Heart left ventricle (tissue), 16 donors: ENCODE measurements at places on chromosomes 16 and 17.

- DNase-seq = no peak
Observed at GRCh38 chr17:40060887-40061608, 1.7 kb upstream of the THRA start.

DNA sequence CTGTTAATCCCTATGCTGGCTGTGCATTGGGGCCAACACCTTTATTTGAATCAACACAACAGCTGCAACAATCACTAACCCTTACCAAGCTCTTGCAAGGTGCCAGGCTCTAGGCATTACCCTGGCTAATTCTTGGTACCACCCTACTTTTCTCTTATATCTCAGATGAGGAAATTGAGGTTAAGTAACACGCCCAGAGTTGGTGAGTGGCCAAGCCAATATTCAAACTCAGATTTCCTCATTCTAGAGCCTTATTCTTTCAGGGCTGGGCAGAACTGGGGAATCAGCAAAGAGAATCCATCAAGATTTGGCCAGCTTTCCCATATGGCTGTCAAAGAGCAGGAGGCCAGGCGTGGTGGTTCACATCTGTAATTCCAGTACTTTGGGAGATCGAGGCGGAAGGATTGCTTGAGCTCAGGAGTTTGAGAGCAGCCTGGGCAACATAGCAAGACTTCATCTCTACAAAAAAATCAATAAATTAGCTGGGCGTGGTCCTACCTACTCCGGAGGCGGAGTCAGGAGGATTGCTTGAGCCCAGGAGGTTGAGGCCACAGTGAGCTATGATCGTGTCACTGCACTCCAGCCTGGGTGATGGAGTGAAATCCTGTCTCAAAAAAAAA is 23.7 kb downstream of the ARSG start:
- no peak for DNase-seq

DNA sequence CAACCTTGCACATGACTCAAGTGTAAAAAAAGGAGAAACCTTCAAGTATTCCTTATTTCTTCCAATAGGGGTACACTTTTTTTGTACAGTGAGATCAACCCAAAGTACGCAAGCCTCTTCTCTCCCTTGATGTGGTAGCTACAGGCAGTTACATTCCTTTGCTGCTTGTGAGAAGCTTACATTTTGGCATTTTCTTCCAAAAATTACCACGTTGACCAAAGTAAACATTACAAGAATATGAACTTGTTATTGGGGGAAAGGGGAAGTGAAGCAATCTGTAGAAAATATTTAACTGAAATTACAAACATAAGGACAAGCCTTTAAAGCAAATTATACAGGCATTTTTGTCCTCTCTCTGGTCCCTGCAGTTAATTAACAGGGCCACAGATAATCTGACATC is 97.0 kb upstream of the TOB1 start:
- DNase-seq = no peak

DNA sequence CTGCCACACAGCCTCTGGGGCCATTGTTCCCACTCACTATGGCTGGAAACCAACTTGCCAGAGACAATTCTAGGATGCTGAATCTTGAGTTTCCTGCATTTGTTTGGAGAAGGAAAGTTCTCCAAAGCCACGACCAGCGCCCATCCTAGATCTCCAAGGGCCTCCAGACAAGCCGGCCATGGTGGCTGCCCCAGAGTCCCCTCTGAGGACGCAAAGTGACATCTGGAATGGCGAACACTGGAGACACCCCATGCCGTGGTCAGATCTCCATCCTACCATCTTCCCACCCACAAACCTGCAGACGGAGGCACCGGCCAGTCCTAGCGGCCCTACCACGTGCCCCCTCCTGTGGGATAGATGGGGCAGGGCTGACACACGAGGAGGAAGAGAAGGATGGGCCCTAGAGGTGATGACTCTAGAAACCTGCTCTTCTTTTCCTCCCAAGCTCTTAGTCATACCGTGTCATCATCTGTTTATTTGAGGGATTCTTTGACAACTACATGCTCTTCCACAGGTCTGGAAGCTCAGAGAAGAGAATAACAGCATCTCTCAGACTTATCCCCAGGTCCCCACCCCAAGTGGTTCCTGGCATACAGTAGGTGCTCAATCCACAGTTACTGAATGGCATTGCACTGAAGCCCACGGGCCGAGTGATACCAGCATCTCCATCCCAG is 71.3 kb downstream of the MYH11 start:
- no peak for DNase-seq

GRCh38 chr16:74455213-74455612 is 33.9 kb upstream of the CLEC18B start:
- no peak for DNase-seq

GRCh38 chr16:78704416-78704815 is 605.0 kb downstream of the WWOX start:
- DNase-seq = no peak

DNA sequence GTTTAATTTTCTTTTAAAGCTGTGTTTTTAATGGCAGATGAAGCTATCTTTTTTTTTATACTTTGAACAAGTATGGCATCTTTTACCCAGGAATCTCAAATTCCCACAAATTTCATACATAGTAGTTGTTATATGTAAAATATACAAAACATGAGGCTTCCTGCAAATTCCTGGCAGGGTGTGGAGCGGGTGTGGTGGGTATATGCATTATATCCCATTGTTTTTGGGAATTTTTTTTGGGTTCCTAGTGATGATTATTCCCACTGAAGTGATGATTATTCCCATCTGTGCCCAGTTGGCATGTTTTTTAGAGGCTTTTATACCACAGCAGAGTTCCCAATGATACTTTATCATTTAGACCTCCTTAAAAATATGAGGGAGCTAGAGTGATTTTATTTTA is 320.4 kb downstream of the ZFHX3 start:
- DNase-seq = no peak
